Muscle of leg (tissue), 16 donors: ENCODE measurements at places on chromosomes 4 and X. TPM values are rescaled to one million over a fixed set of nuclear protein-coding genes. Genes with fewer than 3 reads are reported as not detected.

GRCh38 chr4:164551713-164552040 is 202.3 kb upstream of the SMIM31 start:
- DNase-seq, result no peak
- no peaks in the 10 kb centered on the region for H3K36me3 ChIP-seq
- H3K4me3 ChIP-seq, result no peak overlapping the region
- H3K27ac ChIP-seq, result no peak overlapping the region
- no peaks in the 10 kb centered on the region for H3K27me3 ChIP-seq

DNA sequence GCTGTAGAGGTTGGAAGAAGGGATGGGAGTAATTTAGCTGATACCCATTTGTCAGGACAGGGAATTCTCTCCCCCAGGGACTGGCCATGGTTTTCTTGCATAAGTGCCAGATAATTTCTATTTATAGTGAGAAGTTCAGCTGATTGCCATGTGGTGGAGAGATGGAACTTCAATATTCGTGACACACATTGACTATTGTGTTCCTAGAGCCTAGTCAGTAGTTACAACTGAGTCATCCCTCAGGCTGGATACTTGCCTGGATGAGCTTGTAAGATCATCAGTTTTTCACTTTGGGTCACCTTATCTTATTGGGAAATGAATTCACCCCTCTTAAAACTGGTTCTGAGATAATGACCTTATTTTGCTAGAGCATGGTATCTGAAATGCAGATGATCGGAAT is 32.2 kb downstream of the CFAP299 start:
- no peaks in the 10 kb centered on the region for H3K4me1 ChIP-seq
- H3K4me3 ChIP-seq, result no peak overlapping the region
- no peak overlapping the region for H3K27ac ChIP-seq
- no peak for DNase-seq

DNA sequence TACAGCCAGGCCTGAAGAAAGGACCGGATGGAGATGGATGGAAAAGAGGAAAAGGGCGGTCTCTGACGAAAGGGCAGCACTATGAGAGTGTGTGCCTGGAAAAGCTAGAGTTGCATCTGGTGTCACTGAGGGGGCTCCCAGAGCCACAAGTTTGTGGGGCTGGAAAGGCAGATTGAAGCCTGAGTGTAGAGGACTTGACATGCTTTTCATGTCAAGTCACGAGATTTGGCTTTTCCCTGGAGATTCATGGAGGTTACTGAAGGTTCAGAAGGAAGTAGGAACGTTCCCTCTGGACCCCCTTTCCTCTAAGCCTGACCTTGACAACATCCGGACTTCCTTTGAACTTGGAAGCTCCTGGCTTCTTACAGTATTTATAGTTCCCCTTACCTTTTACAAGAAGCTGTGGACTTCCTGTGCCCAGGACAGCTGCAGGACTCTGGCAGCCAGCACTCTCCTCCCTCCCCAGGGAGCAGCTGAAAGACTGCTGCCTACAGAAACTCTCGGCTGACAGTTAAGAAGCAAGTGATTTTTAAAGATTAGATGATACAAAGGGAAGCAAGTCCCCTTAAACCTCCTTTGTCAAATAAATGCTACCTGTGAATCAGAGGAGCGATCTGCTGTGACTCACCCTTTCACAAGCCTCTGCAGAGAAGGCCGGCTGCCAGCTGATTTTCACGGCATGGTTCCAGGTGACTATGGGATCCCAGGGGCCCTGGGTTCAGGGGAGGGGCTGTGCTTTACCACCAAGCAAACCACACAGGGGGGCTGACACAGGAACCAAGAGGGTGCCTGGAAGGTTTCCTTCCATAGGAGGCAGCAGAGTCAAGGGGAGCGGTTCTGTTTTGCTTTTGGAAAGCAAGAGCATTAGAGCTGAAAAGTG is 72.9 kb upstream of the STIM2 start:
- H3K4me3 ChIP-seq, result peak overlapping the region; percentile 0
- H3K36me3 ChIP-seq, result peaks cover 2% of the 10 kb centered on the region
- peak overlapping the region; percentile 83 for H3K27ac ChIP-seq
- peaks cover 27% of the 10 kb centered on the region for H3K4me1 ChIP-seq
- peak; percentile 91 for DNase-seq
- H3K27me3 ChIP-seq, result no peaks in the 10 kb centered on the region

Gene DDX53
- total RNA-seq, result not detected

Gene P2RY8
- total RNA-seq, result 0.58 TPM

DNA sequence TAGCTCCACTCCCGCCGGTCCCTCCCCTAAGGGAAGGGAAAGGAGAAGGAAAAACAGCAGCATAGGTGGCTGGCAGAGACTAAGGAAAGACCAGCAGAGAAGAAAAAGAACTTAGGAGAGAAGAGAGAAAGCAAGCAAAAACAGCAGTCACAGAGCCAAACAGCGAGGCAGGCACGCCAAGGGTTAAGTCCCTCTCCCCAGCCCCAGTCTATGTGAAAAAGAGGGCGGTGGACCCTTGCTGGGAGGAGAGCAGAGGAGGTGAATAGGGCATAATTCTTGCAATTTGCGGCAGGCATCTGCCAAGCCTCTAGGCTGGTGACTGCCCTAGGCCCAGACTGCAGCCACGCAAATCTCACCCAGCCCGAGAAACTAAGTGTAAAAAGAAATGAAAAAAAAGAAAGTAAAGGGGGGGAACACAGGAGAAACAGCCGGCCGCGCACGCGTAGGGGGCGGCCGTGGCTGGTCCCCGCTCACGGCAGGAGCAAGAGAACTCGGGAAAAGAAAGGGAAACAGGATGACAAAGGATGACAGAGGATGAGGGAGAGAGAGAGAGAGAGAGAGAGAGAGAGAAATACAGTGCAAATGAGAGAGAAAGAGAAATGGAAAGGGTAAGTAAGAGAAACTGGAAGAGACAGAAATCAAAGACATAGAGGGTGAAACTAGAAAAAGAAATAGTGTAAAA is 48.6 kb downstream of the MAGEA9 start:
- peak overlapping the region; percentile 35 for H3K27ac ChIP-seq
- H3K4me3 ChIP-seq, result peak overlapping the region; percentile 36
- no peaks in the 10 kb centered on the region for H3K36me3 ChIP-seq
- peak; percentile 21 for DNase-seq

DNA sequence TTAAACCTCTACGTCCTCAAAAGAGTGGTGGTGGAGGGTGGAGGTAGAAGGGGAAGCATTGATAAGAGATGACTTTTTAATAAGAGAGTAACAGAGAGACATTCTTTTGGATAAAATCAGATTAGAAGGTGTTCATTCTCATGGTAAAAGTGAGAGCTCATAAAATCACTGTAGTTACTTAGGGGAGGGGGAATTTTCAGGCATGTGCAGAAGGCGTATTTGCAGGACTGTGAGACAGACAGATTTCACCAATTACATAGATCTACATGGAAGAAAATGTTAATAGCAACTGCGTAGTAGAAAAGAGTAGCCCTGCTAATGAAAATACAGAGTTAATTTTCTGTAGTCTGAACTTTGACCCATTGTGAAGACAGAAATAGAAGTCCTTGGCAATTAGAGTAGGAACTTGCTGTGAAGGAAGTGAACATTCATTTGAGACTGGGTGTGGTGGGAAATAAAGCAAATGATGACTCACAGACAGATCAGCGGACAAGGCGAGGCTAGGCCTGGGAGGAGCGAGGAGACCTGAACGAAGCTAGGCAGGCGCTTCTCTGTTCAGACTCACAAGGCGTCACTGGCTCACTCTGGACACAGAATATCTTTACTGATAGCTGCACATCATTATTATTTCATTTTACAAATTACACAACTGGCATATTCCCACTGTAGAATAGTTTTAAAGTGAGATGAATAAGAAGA is 57.2 kb upstream of the FAM9C start:
- peak; percentile 93 for DNase-seq
- no peaks in the 10 kb centered on the region for H3K36me3 ChIP-seq
- peaks cover 9% of the 10 kb centered on the region for H3K27me3 ChIP-seq
- H3K4me1 ChIP-seq, result no peaks in the 10 kb centered on the region

Gene SRPK3
- 195 TPM for total RNA-seq

- H3K27ac ChIP-seq, result no peak overlapping the region
- H3K36me3 ChIP-seq, result peaks cover 5% of the 10 kb centered on the region
- DNase-seq, result no peak
- no peak overlapping the region for H3K4me3 ChIP-seq
Measured at GRCh38 chr4:113750296-113750695, 11.2 kb downstream of the CAMK2D start.

Gene TRIM75
- total RNA-seq, result 0.09 TPM

- no peaks in the 10 kb centered on the region for H3K36me3 ChIP-seq
- H3K4me3 ChIP-seq, result no peak within 1 kb of the TSS
- H3K4me1 ChIP-seq, result no peaks in the 10 kb centered on the region
- no peaks in the 10 kb centered on the region for H3K27me3 ChIP-seq
Measured at GRCh38 chr4:99574530-99575324, at the start of gene MTTP. MTTP (plus strand) TSS chr4:99574824; CDS start chr4:99574910, 86 bp downstream.

GRCh38 chr4:55269995-55270394 is 76.0 kb upstream of the SRD5A3 start:
- DNase-seq, result peak; percentile 27
- no peak overlapping the region for H3K4me3 ChIP-seq
- H3K27me3 ChIP-seq, result no peaks in the 10 kb centered on the region
- no peaks in the 10 kb centered on the region for H3K36me3 ChIP-seq

Gene SRPX
- 47.4 TPM for total RNA-seq

Gene HTN3
- total RNA-seq, result not detected

DNA sequence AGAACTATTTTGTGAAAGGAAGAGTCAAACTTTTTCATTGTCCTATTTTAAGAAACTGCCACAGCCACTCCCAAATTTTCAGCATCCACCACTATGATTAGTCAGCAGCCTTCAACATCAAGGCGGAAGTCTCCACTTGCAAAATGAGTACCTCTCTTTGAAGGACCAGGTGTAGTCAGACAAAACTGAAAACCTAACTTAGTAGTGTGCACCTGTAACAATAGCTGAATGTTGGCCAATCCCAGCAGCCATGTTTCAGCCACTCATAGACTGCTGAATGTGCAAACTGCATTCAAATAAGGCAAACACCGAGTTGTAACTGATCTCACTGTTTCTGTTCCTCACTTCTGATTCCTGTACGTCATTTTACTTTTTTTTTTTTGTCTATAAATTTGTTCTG is 341.1 kb downstream of the IL15 start:
- no peak for DNase-seq
- H3K27ac ChIP-seq, result no peak overlapping the region
- no peak overlapping the region for H3K4me3 ChIP-seq
- no peaks in the 10 kb centered on the region for H3K27me3 ChIP-seq
- no peaks in the 10 kb centered on the region for H3K36me3 ChIP-seq
- H3K4me1 ChIP-seq, result no peaks in the 10 kb centered on the region

DNA sequence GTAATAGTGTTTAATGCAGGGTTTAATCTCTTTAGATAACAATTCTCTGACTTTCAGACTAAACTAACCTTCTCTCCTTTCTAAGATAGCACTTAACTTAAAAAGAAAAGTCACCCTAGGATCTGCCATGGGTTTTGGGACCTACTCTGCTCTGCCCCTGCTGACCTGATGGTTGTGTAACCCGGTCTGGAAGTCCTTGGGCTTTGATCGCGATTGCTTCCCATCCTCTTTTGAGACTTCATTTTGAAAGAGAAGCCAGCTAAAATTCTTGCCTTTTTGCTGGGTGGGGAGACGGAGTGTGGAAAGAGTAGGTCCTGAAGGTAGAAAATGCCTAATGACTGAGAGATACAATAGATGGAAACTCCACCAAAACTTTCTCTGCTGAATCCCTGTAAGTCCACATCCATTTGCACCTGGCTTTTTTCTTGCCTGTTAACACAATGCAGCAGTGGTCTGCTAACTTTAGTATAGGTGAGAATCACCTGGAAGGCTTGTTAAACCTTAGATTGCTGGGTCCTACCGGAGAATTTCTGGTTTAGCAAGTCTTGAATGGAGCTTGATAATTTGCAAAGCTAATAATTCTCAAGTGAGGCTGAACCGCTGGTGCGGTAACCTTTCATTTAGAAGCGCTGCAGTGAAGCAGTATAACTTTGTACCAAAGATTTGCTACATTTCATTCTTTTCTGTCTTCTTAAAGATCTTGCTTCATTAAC is 45.6 kb upstream of the CCSER1 start:
- H3K4me3 ChIP-seq, result no peak overlapping the region
- no peak for DNase-seq
- no peaks in the 10 kb centered on the region for H3K36me3 ChIP-seq
- H3K4me1 ChIP-seq, result no peaks in the 10 kb centered on the region
- no peaks in the 10 kb centered on the region for H3K27me3 ChIP-seq
- no peak overlapping the region for H3K27ac ChIP-seq

Gene XAGE5
- total RNA-seq, result not detected

DNA sequence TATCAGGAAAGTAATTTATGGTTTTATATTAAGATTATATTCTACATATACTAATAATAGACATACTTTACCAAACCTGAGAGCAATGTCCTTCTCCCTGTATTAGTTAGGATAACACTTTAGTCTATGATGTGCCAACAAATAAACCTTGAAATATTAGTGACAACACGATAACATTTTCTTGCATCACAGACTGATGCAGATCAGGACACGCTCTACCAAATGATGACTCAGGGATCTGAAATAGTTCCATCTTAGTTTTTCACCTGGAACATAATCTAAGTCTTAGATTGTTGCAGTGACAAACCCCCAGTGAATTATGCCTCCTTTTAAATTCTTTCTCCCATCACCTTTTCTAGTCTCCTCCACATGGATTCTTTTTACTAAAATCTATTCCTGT is 214.2 kb downstream of the CLCN4 start:
- no peak overlapping the region for H3K4me3 ChIP-seq
- DNase-seq, result no peak
- H3K36me3 ChIP-seq, result no peaks in the 10 kb centered on the region
- peaks cover 8% of the 10 kb centered on the region for H3K27me3 ChIP-seq

Gene AMTN
- total RNA-seq, result not detected

DNA sequence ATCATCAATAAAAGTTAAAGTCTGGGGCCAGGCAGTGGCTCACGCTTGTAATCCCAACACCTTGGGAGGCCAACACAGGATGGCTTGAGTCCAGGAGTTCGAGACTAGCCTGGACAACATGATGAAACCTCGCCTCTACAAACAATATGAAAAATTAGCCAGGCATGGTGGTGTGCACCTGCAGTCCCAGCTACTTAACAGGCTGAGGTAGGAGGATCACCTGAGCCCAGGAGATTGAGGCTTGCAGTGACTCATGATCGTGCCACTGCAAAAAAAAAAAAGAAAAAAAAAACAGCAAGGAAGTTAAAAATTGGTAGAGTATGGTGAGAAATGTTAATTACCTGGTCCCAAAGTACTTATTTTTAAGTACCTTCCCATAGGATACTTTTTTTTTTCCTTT is 27.5 kb downstream of the FBXW7 start:
- H3K27me3 ChIP-seq, result no peaks in the 10 kb centered on the region
- no peak for DNase-seq
- H3K4me3 ChIP-seq, result no peak overlapping the region
- H3K36me3 ChIP-seq, result no peaks in the 10 kb centered on the region
- H3K27ac ChIP-seq, result no peak overlapping the region
- no peaks in the 10 kb centered on the region for H3K4me1 ChIP-seq

Gene PIN4
- 19.6 TPM for total RNA-seq

Gene KIAA1210
- 0.18 TPM for total RNA-seq

Gene NDUFA1
- total RNA-seq, result 183 TPM

- H3K36me3 ChIP-seq, result peaks cover 19% of the 10 kb centered on the region
- H3K27me3 ChIP-seq, result no peaks in the 10 kb centered on the region
- H3K4me1 ChIP-seq, result no peaks in the 10 kb centered on the region
- no peak for DNase-seq
- H3K4me3 ChIP-seq, result no peak overlapping the region
Measured at GRCh38 chr4:168421671-168422070, 58.6 kb downstream of the DDX60L start.

GRCh38 chr4:123676071-123676889 is 279.7 kb downstream of the SPRY1 start:
- H3K27ac ChIP-seq, result peak overlapping the region; percentile 90
- peak; percentile 86 for DNase-seq
- peak overlapping the region; percentile 6 for H3K4me3 ChIP-seq
- H3K4me1 ChIP-seq, result peaks cover 15% of the 10 kb centered on the region
